NCI-H446 (cell line): ENCODE measurements at places on chromosomes 1 and 21.
A peak's percentile ranks its signal among the peaks of the same experiment; 100 is the strongest.

DNA sequence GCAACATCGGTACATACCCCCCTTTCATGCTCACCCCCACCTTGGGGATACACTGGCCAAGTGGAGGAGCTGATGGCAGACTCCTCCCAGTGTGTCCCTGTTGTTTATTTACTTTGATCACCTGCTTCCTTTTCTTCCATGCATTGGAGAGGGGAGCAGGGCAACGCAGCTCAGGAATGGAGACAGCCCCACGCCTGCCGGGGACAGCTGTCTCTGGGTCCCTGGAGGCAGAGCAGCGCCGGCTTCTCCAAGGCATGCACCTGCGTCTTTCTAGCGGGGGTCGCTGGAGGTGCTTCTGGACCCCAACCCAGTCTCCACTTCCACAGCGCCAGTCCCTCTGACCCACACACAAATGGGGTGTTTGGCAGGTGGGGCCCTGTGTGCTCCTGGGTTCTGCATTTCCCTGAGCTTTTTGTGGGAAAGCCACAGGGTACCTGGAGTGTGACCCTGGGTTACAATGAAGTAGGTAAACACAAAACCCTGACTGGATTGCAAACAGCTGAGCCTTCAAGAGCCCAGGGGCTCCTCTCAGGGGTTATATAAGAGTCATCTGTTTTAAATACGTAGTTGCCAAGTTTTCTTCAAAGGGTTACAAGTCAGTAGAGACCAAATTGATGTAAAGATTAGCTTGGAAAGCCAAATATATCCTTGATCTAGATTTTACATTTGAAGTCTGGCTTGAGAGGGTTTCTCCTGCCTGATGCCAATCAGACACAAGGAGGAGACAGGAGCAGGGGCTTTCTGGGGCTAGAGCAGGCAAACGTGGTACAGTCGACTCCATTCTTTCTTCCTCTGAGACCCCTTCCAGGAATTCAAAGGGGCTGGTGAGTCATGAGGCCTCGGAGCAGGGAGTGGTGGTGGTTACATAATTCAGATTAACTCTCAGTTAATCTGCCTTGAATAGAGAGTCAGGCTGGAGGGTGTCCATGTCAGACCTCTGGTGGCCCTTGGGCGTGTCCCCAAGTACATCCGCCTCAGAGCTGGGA is 4.5 kb downstream of the AJAP1 start:
- DNase-seq: no peak

DNA sequence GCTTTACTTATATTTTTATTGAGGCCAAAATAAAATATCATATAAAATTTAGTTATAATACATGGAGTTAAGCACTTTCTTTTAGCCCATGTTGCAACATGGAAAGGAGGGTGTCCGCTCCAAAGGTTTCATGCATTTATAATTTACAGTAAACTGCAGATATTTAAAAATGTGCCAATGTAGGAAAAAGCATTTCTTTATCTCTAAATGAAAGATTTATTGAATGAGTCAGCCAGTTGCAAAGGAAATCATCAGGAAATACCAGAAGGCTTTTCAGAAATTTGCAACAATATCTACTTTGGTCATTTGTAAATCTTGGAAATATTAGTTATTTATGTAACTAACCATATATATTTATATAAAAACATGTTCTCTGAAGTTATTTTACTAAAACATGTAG is 12.1 kb downstream of the ATP6V1G3 start:
- DNase-seq: no peak

- DNase-seq: no peak
These were observed 273.1 kb downstream of the DPYD start for GRCh38 chr1:97647776-97648175.

- no peak for DNase-seq
These were observed 3.4 kb upstream of the POFUT2 start for GRCh38 chr21:45290948-45291612.

DNA sequence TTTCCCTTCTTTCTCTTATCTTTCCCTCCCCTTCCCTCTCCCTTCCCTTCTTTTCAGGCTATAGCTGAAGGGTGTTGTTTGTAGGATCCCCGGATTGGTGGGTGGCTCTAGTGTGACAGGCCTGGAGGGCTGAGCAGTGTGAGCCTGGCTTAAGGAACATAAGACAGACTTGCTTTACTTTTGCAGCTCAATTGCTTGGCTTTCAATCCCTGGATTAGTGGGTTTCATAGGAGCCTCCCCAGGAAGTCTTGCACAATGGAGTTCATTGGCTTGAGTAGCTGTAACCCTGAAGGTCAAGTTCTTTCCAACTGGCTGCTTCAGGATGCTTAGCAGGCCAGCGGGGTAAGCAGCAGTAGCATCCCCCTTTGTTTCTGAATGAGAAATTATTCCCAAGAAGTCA is 126.7 kb downstream of the CAMTA1 start:
- DNase-seq: no peak

- peak; percentile 53 for DNase-seq
These were observed 28.3 kb downstream of the SCP2 start for GRCh38 chr1:52955129-52955970.
